M059J (cell line): ENCODE measurements at places on chromosomes 16 and 17. TPM values are rescaled to one million over a fixed set of nuclear protein-coding genes. Genes with fewer than 3 reads are reported as not detected.

RAB26 gene
- total RNA-seq, result 2.1 and 3.8 TPM in 2 replicates

CHST5 gene
- not detected in 2 replicates for total RNA-seq

CCL15 gene
- total RNA-seq, result not detected in 2 replicates

TM4SF5 gene
- total RNA-seq, result not detected in 2 replicates

DNA sequence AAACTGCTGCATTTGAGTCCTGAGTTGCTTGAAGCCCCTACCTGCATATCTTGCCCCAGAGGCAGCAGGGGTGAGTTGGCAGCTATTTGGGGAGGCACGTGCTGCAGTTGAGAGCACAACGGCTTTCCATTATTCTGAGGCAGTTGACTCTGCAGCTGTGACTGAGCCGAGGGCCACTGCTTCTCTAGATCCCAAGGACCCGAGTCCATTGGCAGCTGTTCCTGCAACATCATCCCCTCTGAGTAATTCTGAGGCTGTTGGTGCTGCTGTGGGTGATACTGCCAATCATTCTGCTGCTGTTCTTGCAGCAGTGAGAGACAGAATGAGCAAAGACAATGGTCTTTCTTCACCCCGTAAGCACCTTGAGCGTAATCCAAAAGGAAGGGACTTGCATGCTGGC is 12.7 kb downstream of the TERF2IP start:
- no peak for DNase-seq

- DNase-seq, result no peak
These were observed 3.6 kb downstream of the KRT17 start for GRCh38 chr17:41620583-41621434.

DNA sequence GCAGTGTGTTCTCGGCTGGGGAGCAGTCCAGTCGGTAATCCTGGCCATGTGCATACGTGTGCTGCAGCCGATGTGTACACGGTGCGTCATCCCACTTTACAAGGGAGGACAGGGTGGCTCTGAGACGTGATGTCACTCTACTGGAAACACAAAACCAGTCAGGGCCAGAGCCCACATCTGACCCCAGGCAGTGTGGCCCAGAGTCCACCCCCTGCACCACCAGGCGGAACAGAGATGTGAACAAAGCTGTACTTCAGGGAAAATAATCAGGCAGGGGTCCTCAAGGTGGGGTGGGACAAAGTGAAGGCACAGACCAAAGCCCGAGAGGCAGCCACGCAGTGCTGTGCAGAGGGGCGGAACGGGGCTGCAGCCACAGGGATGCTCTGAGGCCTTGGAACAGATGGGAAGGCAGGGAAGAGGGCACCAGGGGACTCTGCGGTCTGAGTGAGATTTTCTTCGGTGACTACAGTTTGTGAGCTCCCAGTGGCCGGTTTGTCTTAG is 181.5 kb downstream of the ZNF423 start:
- no peak for DNase-seq
